Aorta (tissue), 5 donors: ENCODE measurements at places on chromosomes 6 and 20. TPM values are rescaled to one million over a fixed set of nuclear protein-coding genes. Genes with fewer than 3 reads are reported as not detected.

- H3K27me3 ChIP-seq: peaks cover 2% of the 10 kb centered on the region
- H3K36me3 ChIP-seq: no peaks in the 10 kb centered on the region
- no peak overlapping the region for H3K4me3 ChIP-seq
- H3K4me1 ChIP-seq: no peaks in the 10 kb centered on the region
These were observed 27.6 kb upstream of the RIMS4 start for GRCh38 chr20:44837946-44838345.

GRCh38 chr6:17869010-17869752, 118.3 kb downstream of the KIF13A start:
- no peak for DNase-seq
- no peaks in the 10 kb centered on the region for H3K36me3 ChIP-seq
- H3K27me3 ChIP-seq: no peaks in the 10 kb centered on the region
- H3K27ac ChIP-seq: no peak overlapping the region

GRCh38 chr20:60108397-60108796, 150.2 kb downstream of the CDH26 start:
- H3K27ac ChIP-seq: no peak overlapping the region
- no peaks in the 10 kb centered on the region for H3K4me1 ChIP-seq
- no peaks in the 10 kb centered on the region for H3K36me3 ChIP-seq
- H3K4me3 ChIP-seq: no peak overlapping the region
- DNase-seq: no peak

DNA sequence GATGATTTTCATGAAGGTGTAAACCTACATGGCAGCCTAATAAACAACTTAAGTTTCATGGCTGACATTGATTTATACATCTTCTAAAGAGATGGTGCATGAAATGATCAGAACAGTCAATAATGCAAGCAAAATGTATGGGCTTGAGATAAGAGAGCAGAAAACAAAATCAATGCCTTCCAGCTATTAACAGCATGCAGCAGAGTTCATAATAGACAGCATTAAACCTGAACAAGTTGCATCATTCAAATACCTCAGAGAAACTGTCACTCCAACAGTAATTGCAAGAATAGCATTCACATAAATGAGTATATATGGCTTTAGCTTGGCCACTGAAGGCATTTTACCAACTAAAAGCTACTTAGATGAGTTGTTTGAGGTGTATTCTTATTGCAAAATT, 319.6 kb upstream of the ARID1B start:
- H3K4me1 ChIP-seq: no peaks in the 10 kb centered on the region
- H3K27ac ChIP-seq: no peak overlapping the region
- DNase-seq: no peak
- no peaks in the 10 kb centered on the region for H3K36me3 ChIP-seq
- no peak overlapping the region for H3K4me3 ChIP-seq
- H3K27me3 ChIP-seq: no peaks in the 10 kb centered on the region

CALHM6 gene
- 5.7 TPM for total RNA-seq
